NCI-H187 treated with DMSO at 0.1 percent for 48 hours (cell line): ENCODE measurements at places on chromosomes 5 and 9.
A peak's percentile ranks its signal among the peaks of the same experiment; 100 is the strongest.

DNA sequence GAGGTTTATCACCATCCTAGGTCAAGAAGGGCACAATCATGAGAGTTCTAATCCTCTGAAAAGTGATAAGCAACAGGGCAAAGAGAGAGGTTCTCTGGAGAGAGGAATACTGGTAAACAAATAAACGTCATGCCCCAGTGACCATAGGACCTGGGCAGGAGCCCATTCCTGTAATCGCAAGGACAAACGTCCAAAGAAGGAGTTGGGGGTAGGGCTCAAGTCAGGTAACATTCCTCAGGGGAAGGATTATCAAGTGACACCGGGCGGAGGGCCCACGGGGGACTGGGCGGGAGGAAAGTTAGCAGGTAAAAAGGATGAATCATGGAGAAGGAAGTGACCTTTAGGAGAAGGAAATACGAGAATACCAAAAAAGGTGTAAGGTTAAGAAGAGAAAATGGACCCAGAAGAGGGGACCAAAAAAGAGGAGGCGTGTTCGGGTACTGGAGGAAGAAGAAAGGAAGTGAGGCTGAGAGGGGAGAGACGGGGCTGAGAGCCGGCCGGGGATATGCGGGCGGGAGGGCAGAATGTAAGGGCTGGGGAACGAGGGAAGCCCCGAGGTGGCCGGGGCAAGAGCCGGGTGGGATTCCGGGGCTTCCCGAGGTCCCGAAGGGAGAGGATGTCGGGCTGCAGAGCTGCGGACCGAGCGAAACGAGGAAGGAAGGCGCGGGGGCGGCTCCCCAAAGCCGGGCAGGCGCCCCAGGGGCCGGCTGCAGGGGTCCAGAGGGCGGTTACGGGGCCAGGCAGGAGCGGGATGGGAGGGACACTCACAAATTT, 583 bp downstream of the DIAPH1 start:
- DNase-seq, result no peak

DNA sequence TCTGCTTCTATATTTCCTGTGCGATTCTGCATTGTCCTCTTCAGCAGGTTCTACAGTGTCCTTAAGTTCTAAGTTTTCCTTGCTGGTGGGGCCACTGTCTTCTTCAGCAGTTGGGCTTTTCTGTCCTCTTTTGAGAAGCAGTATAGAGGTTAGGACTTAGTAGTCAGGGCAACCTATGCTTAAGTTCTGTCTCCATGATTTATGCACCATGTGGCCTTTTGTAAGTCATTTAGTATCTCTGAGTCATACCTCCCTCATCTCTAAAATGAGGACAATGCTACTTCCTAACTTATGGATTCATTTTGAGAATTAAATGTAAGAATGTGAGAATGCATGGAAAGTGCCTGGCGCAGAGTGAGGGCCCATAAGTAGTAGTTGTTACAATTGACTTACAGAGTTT, 46.8 kb downstream of the GRIN3A start:
- no peak for DNase-seq

DNA sequence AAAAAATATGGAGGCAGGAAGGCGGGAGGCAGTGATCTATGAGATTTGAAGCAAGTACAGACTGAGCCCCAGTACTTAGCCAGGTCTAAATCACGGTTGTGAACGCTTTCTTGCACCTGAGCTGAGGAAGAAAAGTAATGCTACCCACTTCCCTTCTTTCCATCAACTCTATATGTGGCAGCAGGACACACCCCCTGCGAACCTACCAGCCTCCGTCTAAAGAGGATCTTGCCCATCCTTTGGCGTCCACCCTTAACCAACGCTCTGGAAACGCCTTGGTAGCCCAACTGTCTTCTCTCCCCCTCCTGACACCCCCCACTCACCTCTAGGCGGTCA, 545 bp downstream of the HMGCS1 start:
- no peak for DNase-seq

DNA sequence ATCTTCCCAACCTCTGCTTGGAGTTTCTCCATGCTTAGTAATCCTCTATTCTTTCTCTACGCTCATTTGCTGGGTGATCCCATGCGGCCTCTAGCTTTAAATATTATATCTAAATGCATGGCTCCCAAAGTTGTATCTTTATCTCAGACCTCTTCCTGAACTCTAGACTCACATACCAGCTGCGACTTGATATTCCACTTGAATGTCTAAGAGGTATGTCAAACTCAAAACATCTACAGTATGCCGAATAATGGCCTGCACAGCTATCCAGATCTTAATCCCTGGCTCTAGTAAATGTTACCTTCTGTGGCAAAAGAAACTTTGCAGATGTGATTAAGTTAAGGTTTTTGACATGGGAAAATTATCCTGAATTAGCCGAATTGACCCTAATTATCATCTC, 179.2 kb downstream of the TTC39B start:
- no peak for DNase-seq

GRCh38 chr9:130501639-130502038, 56.9 kb downstream of the ASS1 start:
- DNase-seq, result no peak

DNA sequence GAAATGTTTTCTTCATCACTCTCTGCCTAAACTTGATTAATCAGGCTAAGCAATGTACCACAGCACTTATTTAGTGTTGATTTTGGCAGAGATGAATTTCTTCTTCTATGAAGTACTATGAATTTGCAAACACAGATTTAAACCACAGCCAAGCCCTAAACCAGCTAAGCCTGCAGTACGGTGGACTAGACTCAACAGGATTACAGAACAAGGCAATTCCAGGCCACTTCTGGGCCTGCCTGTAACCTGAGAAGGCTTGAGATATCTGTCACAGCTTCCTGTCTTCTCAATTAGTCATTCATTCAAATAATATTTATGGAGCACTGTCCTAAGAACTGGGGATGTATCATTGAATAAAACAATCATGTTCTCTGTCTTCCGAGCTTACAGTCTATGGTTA, 32.4 kb upstream of the CAST start:
- DNase-seq, result peak; percentile 25

DNA sequence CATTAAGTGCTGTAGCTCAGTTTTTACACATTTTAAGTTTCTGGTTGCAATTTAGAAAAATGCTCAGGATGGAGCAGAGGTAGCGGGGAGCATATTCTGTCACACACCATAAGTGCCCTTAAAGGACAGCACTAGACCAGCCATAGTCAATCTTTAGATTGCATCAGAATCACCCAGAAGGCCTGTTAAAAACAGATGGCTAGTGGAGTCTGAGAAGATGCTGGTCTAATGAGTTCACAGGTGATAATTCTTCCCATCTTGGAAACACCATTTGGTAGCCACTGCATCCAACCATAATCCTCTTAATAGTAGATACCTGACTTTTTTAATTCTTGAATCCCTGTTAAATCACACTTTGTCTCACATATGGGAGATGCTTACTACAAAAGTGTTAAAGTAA, 113.2 kb downstream of the CDH18 start:
- no peak for DNase-seq

- no peak for DNase-seq
These were observed 37.1 kb downstream of the BNC2 start for GRCh38 chr9:16833296-16833835.

- DNase-seq, result no peak
These were observed 8.3 kb upstream of the TEX48 start for GRCh38 chr9:114690308-114690707.

DNA sequence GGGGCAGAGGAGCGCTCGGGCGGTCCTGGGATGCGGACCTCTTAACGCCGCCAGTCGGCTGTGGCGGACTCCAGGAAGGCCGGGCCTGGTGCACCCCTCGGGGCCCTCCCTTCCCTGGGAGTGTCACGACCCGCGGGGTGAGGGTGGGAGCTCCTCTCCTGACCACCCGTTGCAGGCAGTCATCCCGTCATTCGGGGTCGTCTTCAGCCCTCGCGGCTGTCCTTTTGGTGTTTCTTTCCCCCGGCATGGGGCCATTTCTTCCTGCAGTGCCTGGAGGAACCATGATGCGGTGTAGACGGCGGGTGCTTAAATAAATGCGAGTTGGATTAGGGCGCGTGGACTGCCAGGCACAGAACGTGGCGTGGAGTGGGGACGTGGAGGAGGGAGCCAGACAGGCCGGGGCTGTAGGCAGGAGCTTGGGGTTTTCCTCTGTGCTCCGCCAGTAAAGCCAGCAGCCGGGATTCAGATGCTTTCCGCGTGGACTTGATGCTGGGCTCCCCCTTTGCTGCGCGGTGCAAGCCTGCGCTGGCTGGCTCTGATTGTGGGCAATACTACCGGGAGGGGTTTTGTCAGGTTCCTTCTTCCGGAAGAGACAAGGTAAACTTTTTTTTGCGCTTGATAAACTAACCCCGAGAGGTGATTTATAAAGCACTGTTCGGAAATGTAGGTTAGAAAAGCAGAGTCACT, 868 bp downstream of the KDM4C start:
- DNase-seq, result no peak

GRCh38 chr9:94139672-94140417, 55.6 kb downstream of the PTPDC1 start:
- DNase-seq, result no peak
